AG20443 (cell line): ENCODE measurements at places on chromosomes 1 and 21.

GRCh38 chr1:83516369-83516768, 482.6 kb downstream of the TTLL7 start:
- DNase-seq: peak; percentile 57

DNA sequence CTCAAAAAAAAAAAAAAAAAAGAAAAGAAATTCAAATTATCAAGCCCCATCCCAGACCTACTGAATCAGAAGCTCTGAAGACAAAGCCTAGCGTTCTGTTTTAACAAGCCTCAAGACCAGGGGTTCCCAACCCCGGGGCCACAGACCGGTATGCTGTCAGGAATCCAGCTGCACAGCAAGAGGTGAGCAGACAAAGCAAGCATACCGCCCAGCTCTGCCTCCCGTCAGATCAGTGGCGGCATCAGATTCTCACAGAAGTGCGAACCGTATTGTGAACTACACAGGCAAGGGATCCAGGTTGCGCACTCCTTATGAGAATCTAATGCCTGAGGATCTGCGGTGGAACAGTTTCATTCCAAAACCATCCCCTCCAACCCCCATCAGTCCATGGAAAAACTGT, 57.8 kb upstream of the RASAL2 start:
- DNase-seq: no peak

DNA sequence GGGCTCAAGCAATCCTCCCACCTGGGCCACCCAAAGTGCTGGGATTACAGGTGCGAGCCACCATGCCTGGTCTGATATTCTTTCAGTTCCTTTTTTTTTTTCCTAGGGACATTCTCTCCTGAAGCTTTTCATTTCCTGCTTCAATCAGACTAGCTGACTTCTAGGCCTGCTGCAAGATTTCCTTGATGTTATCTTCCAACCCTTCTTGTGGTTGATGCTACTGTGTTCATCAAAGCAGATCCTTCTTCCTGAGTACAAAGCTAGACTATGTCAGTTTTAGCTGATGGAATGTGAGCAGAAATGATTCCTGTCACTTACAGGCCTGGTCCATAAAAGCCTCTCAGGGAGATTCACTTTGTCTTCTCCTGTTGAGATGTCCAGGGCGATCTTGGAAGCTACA, 146.4 kb downstream of the CDC7 start:
- no peak for DNase-seq

DNA sequence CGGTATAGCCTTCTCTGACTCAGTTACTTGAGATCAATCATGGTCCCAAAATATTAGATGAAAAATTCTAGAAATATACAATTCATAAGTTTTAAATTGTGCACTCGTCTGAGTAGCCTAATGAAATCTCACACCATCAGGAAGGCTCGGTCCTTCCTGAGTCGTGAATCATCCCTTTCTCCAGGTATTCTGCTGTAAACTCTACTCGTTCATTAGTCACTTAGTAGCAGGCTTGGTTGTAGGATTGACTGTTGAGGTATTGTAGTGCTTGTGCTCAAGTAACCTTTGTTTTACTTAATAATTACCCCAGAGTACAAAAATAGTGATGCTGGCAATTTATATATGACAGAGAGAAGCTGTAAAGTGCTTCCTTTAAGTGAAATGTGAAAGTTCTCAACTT, 238.7 kb downstream of the OLFM3 start:
- DNase-seq: no peak

- DNase-seq: no peak
Measured at GRCh38 chr1:221317537-221317936, 424.4 kb downstream of the DUSP10 start.

DNA sequence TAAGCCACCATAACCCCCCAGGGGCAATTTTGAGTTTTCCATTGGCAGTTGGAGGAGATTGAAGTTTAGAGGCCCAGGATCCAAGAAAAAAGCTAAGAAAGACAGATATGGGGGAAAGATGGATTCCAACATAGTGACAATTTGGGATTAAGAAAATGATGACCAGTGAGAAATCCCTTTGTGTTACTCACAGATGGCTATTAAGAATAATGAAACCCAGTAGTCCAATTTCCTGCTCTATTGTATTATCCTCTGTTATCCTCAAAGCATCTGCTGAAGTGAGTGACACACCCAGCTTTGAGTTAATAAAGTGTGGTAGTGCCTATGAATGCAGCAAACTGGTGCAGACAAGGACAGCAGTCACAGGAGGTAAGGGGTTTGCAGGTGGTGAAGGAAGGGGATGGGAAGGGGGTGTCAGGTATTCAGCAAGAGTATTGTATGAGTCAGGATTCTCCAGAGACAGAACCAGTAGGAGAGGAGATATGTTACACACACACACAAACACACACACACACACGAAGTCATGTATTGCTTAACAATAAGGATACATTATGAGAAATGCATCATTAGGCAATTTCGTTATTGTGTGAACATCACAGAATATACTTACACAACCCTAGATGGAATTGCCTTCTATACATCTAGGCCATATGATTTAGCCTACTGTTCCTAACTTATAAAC, 112.4 kb upstream of the VANGL1 start:
- DNase-seq: no peak

DNA sequence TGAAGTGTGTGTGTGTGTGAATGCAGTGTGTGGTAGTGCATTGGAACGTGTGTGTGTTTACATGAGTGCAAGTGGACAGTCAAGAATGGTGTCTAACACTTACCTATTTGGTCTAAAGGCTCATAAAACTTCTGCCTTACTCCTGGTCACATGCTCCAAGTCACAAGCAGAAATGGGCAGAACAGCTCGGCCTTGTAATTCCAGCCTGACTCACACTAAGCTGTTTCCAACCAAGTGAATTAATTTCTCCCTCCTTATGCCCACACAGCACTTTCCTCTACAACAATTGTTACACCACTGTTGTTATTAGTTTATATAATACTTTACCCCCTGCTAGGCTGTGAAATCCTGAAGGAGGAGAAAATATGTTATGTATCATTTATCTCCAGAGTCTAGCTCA, 43.8 kb downstream of the DDR2 start:
- DNase-seq: peak; percentile 46

GRCh38 chr1:85934516-85934915, 222.1 kb downstream of the COL24A1 start:
- DNase-seq: no peak

DNA sequence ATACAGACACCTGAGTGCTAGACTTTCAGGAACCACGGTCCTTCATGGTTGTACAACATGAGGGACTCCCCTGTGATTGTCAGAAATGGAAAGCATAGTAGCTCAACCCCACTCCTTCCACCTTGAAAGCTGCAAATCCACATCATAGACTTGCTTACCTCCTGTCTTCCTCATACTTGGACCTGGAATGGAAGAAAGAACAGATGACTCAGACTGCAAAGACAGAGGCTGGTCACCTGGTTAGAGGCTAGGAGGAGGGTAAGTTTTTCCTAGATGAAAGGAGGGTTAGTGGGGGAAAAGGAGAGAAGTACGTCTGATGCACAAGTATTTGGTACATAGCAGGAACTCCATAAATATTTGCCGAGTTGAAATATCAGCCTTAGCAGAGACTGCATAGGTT, 37.2 kb downstream of the LRRC71 start:
- no peak for DNase-seq
